ENCODE measurements at places on chromosomes 16 and 17.

GRCh38 chr16:50102051-50102746 lies 36.4 kb downstream of the HEATR3 start:
- peak; percentile 82 for DNase-seq

DNA sequence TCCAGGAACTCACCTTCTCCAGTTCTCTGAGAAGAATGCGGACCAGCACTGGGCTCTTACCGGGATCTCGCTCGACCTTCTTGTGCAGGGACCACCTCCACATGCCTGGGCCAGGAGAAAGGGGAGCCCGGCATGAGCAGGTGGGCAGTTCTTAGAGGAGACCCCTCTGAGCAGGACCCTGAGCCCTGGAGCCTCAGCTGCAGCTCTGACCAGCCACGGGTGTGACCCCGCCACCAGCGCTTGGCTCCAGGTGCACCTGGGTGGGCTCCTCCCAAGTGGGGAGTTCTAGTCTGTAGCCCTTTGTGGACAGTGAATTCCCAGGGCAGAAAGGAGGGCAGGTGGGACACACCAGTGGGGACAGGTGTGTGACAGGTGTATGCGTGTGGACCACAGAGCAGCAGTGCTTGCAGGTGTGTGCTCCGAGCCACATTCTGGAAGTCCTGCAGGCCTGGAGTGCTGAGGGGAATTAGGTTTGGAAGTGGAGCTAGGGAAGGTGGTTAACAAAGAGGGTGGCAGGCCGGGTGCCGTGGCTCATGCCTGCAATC lies 28.9 kb downstream of the PIK3R6 start:
- no peak for DNase-seq

DNA sequence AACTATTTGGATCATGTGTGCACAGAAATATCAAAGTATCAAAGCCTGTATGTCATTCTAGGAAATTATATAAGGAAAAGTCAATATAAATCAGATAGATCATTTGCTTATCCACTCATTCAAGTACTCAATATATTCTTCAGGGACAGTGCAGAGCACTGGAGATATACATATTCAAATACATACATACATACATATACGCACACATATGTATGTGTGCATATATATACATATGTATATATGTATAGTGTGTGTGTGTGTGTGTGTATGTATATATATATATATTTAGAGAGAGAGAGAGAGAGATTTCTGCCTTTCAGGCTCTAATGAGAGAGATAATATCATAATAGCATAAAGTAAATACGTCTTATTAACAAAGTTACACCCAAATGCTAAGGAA lies 169.2 kb downstream of the PMP22 start:
- DNase-seq: no peak

- DNase-seq: no peak
These were observed 168.5 kb downstream of the KATNIP start for GRCh38 chr16:27718201-27719105.

- no peak for DNase-seq
These were observed 19.0 kb downstream of the C16orf96 start for GRCh38 chr16:4574919-4575705.

DNA sequence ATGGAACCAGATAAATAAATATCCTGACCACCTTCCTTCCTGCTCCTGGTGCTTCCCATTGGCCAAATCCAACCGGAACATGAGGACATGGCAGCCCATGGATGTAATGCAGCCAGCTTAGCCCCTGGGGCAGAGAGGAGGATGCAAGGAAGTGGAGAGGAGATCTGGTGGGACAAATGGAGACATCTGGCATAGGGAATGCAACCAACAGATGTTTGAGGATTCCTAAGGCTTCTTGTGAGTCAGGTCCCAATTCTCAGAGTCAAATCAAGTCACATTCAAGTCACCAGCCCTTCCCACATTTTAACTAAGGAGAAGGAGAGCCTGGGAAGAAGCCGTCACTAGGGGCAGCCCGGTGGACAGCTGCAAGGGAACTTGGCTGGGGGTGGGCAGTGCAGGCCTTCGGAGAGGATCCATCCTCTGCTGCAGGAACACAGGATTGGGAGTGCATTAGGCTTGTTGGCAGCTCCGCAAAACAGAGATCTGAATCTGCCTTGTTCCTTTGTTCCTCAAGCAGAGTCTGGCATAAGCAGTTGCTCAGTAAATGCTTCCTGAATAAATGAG lies 62.8 kb upstream of the HS3ST2 start:
- no peak for DNase-seq

- DNase-seq: no peak
These were observed 63.5 kb upstream of the USP7 start for GRCh38 chr16:9027070-9027799.

GRCh38 chr17:30391534-30391933 lies 12.8 kb downstream of the CPD start:
- DNase-seq: no peak

- peak; percentile 91 for DNase-seq
These were observed 74.7 kb downstream of the CHD9 start for GRCh38 chr16:53129281-53130158.

DNA sequence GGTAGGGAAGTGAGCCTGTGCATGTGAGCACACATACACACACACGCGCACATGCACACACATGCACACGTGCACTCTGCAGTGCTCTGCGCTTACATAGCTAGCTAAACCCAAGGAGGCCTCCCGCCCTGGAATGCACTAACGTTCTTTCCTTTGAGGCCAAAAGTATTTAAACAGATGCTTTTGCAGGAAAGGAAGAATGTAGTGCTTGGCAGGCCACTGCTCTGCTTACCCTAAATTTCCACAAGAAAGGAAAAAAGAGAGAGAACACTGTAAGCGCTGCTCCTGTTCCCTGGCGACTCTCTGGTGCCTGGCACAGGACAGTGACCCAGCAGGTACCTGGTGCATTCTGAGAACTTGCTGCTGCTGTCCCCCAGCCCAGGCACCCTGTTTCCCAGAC lies 31.3 kb upstream of the MRPS23 start:
- peak; percentile 96 for DNase-seq

DNA sequence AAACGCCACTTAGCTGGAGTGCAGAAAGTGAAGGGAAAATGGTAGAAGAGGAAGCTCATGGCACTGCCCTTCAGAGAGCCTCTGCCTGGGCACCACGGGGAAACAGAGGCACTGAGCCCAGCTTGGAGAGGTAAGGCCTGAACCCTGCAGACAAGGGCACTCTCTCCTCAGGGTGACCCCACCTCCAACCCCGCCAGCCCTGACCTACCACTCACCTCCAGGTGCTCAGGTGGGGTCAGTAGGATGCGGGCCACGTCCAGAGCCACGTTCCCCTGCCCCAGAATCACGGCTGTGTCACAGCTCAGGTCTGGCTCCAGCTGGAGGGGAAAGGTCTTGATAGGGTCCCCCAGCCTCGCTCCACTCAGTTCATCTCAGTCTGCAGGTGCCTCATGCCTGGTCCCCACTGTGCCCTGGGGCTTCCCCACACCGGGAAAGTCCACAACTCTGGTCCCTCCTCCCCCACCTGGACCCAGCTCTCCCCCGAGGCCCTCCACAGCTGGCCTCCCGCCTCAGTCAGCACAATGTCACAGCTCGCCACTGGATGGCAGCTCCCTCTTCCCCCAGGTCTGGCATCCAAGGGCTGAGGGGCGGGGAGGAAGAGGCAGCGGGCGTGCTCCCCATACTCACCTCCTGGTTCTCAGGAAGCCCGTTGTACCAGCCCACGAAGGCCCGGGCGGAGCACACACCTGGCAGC lies 6.0 kb upstream of the GRIN2C start:
- DNase-seq: no peak

DNA sequence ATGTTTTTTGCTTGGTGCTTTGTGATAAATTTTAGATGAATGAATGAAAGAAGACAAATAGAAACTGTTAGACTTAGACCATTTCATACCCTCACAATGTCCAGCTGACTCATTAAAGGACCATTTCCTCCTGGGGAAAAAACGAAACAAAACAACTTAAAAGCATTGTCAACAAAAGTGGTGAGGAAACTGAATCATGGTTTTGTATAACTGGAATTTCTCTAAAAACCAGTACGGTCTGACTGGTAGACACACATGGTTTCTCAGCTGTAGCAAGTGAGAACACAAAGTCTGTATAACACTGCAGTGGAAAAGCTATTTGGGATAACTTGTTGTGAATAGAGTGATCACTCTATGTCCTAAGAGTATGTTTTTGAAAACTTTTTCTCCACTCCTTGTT lies 5.3 kb upstream of the DDX52 start:
- DNase-seq: peak; percentile 42

GRCh38 chr17:58617563-58617962 lies 74.3 kb downstream of the TEX14 start:
- no peak for DNase-seq

DNA sequence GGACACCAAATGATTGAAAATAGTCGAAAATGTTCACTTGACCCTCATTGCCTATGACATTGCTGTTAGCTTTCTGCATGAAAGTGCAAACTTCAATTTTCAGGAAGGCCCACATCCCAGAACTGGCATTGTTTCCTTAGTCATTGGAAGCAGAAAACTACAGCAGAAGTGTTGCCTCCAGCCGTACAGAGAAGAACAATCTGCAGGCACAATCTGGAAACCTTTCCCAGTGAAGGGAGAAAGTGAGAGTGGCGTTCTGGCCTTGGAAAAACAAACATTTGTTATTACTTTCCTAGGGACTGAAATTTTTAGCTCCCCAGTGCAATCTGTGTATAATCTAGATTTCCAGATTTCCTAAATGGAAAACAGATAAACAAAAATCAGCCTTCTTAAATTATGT lies 529.5 kb upstream of the RBFOX1 start:
- no peak for DNase-seq

- peak; percentile 68 for DNase-seq
These were observed 1.2 kb downstream of the AP2B1 start for GRCh38 chr17:35588196-35588920.

- no peak for DNase-seq
These were observed 786 bp upstream of the CACNA1G start for GRCh38 chr17:50559674-50560184.

- no peak for DNase-seq
These were observed 265.3 kb downstream of the SEC14L1 start for GRCh38 chr17:77405867-77406732.

DNA sequence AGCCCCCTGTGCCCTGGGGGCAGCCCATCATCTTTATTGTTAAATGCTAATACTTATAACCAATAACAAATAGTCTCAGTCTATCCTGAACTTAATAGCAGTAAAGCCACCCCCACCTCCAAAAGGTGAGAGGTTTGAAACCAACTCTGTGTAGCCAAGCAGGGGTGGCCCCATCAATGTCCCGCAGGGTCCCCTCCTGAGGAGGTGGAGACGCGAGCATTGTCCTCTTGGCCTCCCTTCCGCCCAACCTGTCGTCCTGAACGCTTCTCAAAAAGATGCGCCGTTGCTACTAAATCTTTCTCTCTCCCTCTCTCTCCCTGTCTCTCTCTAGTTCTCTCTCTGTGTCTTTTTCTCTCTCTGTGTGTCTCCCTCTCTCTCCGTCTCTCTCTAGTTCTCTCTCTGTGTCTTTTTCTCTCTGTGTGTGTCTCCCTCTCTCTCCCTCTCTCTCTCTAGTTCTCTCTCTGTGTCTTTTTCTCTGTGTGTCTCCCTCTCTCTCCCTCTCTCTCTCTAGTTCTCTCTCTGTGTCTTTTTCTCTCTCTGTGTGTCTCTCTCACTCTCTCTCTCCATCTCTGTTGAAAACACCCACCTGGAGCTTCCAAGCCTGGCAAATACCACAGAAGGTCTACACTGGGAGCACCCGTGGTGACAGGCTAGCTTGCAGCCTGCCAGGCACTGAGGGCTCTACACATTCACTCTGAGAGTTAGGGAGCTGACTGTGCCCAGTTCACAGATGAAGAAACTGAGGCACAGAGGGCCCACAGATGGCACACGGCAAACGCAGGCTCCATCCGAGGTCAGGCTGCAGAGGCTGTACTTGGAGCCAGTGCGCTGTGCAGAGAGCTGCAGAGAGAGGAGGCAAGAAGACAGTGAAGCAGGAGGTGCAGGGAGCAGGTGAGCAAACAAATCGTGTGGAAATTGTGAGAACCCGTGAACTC lies 185.9 kb downstream of the C16orf95 start:
- no peak for DNase-seq

GRCh38 chr16:14569213-14569612 lies 60.8 kb downstream of the PARN start:
- no peak for DNase-seq

- DNase-seq: no peak
These were observed 3.4 kb upstream of the WIPI1 start for GRCh38 chr17:68460715-68461114.

GRCh38 chr16:23929856-23930255 lies 94.1 kb downstream of the PRKCB start:
- no peak for DNase-seq

DNA sequence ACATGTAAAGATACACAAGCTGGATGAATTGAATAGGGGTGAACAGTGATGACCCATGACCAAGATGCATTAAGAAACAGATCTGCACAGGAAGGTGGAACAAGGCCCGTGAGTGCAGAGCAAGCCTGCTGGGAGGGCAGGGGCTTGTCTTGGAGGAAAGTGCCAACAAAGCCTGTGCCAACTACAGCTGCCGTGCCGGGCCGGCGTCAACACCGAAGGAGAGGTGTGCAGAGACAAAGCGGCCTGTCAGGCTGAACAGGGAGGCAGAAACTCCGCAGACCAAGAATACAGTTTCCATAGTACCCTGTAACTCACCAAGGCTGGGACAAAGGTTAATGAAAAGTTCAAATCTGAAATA lies 46.7 kb downstream of the ANKRD11 start:
- no peak for DNase-seq

GRCh38 chr17:4849011-4849536 lies 15.9 kb downstream of the MINK1 start:
- no peak for DNase-seq

GRCh38 chr17:14294876-14295275 lies 6.0 kb upstream of the HS3ST3B1 start:
- no peak for DNase-seq

- DNase-seq: peak; percentile 46
These were observed 10.7 kb upstream of the KRT28 start for GRCh38 chr17:40810494-40810893.
